ENCODE measurements at places on chromosomes 3 and 15.

DNA sequence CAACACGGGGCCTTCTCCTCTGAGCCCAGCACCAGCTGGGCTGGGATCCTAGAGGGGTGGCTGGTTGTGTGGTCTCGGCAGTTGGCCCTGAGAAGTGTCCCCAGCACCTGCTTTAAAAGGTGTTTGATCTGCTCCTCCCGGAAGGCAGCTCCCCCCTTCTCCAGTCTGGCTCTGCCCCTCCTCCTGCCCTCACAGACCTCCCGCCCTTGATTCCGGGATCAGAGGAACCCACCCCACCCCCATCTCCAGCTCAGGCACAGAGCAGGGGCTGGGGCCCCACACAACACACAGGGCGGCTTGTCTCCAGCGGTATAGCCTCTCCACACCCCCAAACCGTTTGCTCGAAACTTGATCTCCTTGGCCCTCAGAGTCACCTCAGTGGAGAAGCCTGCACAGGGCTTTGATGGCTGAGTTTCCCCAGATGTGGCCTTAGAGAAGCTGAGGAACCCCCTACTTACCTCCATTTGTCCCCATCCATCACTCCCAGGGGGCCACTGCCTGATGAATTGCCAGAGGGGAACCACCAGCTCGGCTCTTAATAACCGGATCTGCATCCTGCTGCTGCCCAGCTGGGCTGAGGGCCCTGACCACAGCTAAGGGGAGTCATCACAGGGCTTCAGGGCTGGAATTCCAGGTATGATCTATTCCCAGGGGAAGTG, 6.4 kb upstream of the STRA6 start:
- ATAC-seq, result no peak

DNA sequence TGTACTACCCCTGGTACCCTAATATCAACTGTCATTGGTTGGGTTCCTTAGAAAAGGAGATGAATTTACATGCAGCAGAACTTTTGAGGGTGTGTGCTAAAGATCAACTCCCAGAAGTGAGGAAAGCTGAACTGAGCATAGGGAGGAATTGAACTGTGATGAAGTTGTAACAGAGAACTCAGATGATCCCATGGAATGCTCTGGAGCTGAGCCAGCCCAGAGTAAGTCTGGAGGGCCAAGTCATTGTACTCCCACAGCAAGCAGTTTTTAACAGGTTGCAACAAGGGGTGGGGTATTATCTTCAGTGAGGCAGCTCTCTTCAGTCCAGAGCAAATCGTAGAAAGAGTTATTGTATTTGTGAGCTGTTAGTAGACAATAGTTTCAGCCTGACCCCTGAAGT, 572.3 kb downstream of the PYDC2 start:
- ATAC-seq, result no peak

DNA sequence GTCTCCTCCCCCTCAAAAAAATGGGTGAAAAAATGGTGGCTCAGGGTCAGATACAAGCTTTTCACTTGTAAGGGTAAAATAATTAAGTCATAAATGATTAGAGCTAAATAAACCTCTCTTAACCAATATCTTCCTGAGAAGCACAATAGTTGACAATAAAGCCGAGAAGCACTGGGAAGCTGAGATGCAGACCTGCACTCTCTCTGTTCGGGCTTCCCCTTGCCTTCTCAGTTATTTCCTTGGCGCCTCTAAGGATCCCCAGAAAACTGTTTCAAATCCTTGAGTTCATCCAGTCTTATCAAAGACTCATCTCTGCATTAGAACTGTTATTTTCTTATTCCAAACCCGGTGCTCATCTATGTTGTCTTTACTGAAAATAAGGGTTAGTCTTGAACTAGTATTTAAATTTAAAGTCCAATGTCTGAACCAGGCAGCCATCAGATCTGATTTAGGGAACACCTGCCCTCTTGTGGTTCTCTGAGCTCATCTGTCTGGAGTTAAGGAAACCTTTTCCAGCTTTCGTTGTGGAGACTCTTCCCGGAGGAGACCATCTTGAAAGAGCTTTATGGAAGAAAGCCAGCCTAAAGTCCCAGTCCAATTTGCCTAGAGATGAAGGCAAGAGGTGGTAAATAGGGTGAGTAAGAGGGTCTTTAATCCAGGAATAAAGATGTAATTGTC, 256.4 kb upstream of the MCTP2 start:
- no peak for ATAC-seq

DNA sequence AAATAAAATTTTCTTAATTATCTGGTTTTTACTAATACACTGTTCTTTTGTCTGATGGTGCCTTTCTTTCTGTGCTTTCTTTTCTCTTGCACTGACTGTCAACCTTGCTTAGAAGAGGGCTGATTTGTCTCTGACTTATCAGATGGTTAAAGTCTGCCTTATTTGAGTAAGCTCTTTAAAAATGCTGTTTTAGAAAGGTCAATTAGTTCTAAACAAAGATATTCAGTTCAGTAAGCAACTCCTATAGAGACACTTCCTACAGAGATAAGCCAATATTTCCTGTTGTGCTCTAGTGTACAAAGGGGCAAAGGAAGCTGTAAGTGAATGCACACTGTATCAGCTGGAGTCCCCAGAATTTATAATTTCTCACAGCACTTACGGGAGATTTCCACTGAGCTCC, 153.4 kb upstream of the TSPAN3 start:
- no peak for ATAC-seq

- peak; percentile 17 for ATAC-seq
Observed at GRCh38 chr3:28224430-28224829, 17.0 kb upstream of the CMC1 start.

DNA sequence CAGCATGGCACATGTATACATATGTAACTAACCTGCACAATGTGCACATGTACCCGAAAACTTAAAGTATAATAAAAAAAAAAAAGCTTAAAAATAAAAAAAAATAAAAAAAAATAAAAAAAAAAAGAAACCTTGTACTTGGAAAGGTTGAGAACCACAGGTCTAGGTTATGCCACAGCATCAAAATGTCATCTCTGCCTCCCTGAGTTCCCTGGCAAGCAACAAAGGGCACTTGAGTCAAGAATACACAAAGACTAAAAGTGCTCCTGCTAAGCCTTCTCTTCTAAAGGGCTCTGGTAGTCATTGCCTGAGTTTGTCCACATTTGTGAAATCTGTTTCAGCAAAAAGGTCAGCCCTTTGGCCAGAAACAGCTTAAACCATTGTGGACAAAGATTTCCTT, 395.8 kb upstream of the CCDC54 start:
- no peak for ATAC-seq

DNA sequence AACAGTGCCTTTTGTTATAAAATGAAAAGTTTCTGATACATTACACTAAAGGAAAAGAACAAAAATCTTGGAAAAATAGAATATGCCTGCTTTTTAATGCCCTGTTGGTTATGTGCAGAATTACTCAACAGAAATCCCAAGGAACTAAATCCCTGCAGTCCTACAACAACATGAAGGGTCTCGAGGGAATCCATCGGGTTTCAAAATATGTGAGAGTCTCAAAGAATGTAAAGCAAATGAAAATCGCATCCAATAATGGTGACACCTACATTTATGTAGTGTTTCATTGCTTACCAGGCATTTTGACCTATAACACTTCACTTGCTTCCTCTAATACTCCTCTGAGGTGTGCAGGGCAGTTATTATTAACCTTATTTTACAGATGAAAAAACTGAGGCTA, 411.3 kb downstream of the FOXP1 start:
- ATAC-seq, result no peak

DNA sequence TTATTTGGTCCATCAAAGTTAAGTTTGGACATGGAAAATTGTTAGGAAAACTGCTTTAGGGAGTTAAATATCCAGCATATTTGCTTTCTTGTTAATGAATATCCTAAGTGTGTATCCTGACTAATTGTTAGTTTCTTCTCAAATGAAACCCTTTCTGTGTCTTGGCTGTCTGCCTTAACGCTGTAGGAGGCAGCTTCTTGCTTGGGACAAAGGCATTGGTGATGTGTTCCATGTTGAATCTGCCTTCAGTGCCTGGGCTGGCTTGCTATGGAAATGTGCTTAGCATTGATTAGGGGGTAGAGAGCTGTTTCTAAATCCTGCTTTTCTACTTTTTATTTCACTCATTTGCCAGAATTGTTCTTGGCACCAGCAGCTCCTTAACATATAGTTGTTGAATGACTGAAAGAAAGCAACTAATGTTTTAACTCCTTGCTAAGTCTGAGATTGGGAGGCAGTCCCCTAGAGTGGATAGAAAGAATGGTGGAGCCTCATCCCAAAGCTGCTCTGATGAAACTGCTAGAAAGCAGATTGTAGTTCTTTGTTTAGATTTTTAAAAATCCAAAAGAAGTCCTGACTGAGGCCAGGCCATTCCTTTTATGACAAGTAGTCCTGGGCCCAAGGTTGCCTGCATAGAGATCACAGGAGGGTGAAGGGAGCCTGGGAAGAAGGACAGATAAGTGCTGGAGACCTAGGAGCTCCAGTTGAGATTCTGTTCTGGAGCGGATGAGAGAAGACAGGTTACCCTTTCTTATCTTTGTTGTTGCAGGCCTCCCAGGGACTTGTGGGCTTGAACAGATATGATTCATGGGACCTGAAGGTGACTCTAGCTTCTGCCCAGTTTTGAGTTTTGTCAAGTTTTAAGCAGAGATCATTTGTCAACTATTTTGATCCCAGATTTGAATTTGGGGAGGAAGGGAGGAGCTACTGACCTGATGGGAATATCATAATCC, 39.3 kb downstream of the OXNAD1 start:
- ATAC-seq, result peak; percentile 25

DNA sequence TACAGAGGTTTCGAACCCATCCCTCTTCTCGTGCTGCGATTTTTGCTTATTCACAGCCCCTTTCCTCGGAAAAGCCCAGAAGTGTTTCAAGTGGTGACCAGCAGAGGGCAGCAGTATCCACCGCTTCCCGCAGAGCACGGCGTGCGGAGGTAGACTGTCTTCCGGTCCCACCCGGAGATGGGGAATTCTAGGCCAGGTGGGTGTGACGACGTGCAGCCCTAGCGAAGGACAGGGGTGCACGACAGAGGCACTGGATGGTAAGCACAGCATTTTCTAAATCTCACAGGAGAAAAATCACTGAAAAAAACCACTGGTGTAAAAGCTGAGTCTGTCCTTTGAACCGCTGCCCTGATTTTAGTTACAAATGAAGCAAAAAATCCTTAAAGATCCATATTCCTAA, 7.4 kb upstream of the PSMD6 start:
- ATAC-seq, result peak; percentile 94

GRCh38 chr3:50338965-50339364, 1.7 kb downstream of the RASSF1 start:
- ATAC-seq, result no peak

DNA sequence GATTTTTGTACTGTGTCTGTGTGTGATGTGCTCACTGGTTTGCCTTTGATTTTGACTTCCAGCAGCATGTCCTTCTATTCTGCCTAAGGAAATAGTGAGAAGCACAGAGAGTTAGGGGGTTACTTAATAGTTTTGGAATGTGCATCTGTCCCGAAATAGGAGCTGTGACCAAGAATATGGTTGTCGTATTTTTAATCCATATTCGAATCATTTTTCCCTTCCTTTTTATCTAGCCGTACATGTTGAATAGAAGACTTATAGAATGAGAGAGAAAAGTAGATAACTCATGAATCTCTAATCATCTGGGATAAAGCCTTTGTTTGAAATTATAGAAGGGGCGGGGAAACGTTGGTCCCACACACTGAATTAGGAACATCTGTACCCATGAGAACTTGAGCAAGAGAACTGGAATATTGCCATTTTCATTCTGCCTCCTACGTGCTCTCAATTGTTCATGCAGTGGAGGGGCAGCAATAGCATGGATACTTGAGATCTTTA, 23.6 kb downstream of the CRTC3 start:
- ATAC-seq, result no peak

DNA sequence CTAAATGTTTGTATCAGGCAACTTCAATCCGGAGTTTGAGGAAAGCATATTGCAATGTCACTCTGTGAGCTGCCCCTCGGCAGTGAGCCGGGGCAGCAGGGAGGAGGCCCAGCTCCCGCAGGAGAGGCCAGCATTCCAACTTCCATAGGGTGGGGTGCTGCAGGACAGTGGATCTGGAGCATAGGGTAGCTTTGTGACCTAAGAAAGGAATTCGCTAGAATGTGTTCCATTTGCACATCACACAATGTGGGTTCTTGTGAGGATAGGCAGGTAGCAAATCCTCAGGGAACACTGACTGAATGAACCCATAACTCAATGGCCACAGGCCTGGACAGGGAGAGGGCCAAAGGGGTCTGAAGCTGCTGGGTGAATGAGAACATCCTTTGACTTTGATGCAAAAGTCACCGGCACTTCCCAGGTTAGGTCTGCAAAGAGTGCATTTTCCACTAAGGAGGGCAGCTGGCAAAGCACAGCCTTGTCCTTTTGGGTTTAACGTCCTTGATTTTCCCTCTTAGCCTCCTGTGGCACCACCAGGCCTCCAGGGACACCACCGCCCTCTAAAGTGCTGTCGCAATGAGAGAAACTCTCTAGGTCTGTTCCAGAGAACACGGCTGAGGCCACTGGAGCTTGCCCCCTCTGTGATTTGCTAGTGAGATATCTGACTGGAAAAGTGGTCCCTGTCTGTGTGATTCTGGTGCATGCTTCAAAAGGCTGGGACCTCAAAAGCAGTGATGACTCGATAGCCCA, 36.2 kb downstream of the GABRB3 start:
- no peak for ATAC-seq

DNA sequence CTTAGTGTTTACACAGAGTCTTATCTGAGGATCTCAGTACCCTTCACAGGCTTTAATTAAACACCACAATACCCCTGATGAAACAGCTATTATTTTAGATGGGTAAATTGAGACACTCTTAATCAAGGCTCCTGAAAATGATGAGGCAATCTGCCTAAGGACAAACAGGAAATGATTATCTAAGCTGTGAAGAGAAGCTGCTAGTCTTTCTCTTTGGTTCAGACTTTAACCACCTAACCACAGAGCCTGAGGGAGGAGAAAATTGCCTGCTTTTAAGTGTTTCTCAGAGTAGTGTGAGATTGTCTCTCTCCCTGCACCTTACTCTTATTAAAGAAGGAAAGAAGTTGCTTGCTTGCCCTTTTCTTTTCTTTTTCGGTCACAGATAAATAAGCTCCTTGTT, 364.3 kb upstream of the ADAMTS9 start:
- no peak for ATAC-seq

- ATAC-seq, result no peak
Observed at GRCh38 chr3:21585216-21585740, 165.7 kb downstream of the ZNF385D start.

GRCh38 chr3:111881480-111881879, 22.4 kb downstream of the PHLDB2 start:
- ATAC-seq, result no peak

GRCh38 chr3:50583897-50584296, 14.6 kb downstream of the HEMK1 start:
- ATAC-seq, result no peak

GRCh38 chr15:38474155-38474757, 20.3 kb downstream of the FAM98B start:
- ATAC-seq, result peak; percentile 91

- ATAC-seq, result no peak
Observed at GRCh38 chr3:161101609-161102008, 3.5 kb downstream of the B3GALNT1 start.
